ENCODE measurements at places on chromosomes 11 and 22.

- no peak for DNase-seq
Observed at GRCh38 chr11:99781074-99781473, 760.3 kb downstream of the CNTN5 start.

DNA sequence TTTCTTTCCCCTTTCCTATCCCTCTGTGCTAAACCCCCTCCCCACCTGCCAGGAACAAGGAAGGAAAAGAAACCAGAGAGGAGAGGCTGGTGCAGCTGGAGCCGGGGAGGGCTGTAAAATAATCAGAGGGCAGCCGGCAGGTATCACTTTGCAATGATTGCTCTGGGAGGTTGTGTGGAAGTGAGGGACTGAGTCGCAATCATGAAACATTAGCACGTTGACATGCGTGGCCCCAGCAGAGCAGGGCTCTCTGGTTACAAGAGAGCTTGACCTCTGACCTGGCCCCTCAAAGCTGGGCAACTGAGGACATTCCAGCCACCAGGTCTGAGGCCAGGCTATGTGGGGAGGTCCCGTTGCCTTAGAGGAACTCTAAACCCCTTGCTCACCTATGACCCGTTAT lies 170.8 kb upstream of the BDNF start:
- no peak for DNase-seq

GRCh38 chr11:112477581-112478317 lies 217.1 kb upstream of the PLET1 start:
- DNase-seq, result no peak

GRCh38 chr11:124825876-124826275 lies 25.7 kb upstream of the MSANTD2 start:
- DNase-seq, result no peak

GRCh38 chr11:69546735-69547370 lies 65.4 kb downstream of the LINC01488 start:
- peak; percentile 58 for DNase-seq

DNA sequence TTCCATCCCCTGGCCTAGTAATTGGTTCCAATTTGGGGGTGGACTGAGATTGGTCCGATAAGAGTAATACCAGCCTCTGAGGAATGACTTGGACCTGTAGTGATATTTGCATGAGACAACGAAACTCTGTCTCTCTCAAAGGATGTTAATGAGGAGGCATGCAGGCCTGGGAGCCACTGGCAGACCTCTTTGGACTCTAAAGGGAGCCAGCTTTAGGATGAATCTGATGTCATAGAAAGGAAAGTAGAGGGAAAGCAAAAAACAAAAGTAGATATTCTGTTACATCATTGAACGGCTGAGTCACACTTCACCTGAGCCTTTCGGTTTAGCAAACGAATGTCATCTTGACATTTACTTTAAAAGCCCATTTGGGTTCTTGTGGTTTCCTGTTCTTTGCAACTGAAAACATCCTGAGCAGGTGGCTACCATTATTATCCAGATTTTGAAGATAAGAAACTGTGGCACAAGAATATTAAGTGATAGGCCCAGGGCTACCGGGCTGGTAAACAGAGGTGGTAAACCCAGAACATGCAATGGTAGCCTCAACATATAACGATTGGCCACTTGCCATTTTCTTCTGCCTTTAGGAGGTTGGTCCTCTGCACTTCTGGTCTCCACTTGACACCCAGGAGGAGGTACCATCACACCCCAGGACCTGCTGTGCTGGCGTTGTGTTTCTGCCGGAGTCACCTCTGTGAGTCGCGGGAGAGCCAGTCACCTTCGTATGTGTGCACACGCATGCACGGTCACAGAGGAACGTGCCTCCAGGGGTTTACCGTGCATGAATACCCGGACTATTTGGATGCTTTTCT lies 42.7 kb downstream of the RTL6 start:
- no peak for DNase-seq

DNA sequence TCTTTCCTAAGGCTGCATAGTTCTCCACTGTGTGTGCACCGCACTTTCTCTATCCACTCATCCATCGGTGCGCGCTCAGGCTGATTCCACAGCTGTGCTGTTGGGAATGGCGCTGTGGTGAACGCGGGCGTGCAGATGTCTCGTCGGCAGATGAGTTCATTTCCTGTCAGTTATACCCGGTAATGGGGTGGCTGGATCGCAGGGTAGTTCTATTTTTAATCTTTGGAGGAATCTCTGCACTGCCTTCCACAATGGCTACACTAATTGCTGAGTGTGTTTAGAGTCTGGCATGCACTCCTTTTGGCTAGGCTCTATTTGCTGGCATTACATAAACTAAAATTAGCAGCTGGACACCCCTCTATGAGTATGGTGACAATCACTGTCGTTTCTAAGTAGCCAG lies 27.9 kb upstream of the KRTAP5-7 start:
- DNase-seq, result no peak

- DNase-seq, result no peak
Observed at GRCh38 chr11:110808248-110808647, 96.0 kb upstream of the ARHGAP20 start.

GRCh38 chr22:20305894-20306645 lies 13.8 kb downstream of the DGCR6L start:
- DNase-seq, result no peak

- peak; percentile 5 for DNase-seq
Observed at GRCh38 chr11:41201156-41201555, 258.3 kb downstream of the LRRC4C start.

DNA sequence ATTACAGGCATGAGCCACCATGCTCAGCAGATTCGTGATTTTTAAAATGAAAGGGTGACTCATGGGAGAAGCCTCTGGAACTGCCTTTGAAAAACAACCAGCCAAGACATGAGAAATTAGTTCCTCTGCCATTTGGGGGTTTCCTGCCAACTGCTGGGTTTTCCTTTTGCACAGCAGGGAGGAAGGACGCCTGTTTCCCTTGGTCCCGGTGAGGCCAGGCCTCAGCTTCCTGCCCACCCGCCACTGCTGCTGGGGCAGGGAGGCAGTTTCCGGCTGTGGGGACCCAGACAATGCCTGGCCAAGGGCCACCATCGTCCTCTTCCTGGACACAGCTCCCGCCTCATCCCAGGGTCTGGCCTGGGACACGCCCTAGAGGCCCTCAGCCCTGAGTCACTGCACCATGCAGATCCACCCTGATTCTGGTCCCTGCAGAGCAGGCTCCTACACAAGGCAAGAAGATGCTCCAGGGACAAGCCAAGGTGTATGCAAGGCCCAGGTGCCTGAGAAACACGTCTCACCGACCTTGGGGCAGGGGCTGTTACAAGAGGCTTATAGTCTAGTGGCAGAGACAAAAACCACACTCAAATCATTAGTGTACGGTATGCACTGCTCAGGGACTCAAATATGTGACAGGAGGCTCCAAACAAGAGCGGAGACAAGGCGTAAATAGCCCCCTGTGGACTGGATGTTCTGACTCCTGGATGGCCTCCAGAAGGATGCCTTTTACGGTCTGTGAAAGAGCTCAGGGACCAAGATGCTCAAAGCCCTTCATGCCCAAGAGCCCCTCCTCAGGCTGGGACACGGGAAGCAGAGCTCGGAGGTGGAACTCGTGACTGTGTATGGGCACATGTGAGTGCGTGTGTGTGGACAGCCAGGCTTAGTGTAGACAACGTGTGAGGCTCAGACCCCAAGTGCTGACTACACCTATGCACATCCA lies 10.0 kb downstream of the PPM1F start:
- no peak for DNase-seq

GRCh38 chr11:79066456-79067351 lies 374.1 kb downstream of the TENM4 start:
- no peak for DNase-seq

- DNase-seq, result no peak
Observed at GRCh38 chr22:31945443-31945855, 1.1 kb downstream of the YWHAH start.

DNA sequence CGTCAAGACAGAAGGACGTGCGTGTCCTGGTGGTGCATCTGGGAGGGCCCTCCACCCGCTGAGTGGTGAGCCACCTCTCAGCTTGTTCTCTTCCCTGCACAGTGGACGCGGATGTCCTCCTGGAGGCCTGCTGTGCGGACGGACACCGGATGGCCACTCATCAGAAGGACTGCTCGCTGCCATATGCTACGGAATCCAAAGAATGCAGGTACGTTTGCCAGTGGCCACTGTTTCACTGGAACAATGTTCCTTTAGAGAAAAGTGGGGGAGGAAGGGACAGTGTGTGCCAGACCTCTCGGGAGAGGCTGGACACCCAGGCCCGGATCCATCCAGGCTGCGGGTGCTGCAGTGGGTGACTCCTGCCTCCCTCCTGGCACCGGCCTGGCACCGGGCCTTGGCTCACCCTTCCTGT lies 15.9 kb downstream of the FBLN1 start:
- no peak for DNase-seq

GRCh38 chr22:19822301-19823117 lies 32.2 kb downstream of the GNB1L start:
- peak; percentile 12 for DNase-seq

- no peak for DNase-seq
Observed at GRCh38 chr11:12175694-12176241, 65.4 kb downstream of the MICAL2 start.

GRCh38 chr11:83681031-83681781 lies 395.0 kb upstream of the CCDC90B start:
- DNase-seq, result no peak

- peak; percentile 42 for DNase-seq
Observed at GRCh38 chr11:70270877-70271648, 573 bp downstream of the PPFIA1 start.

- no peak for DNase-seq
Observed at GRCh38 chr22:47600791-47601625, 838.6 kb downstream of the TBC1D22A start.

- no peak for DNase-seq
Observed at GRCh38 chr11:89516496-89516895, 25.3 kb upstream of the NOX4 start.

- no peak for DNase-seq
Observed at GRCh38 chr22:45891021-45891421, 85.9 kb downstream of the WNT7B start.

- DNase-seq, result no peak
Observed at GRCh38 chr11:46363455-46364005, 16.3 kb downstream of the DGKZ start.

GRCh38 chr11:12420040-12420439 lies 42.7 kb downstream of the PARVA start:
- DNase-seq, result no peak

GRCh38 chr11:31813391-31814175 lies 2.5 kb upstream of the PAX6 start:
- no peak for DNase-seq

- DNase-seq, result no peak
Observed at GRCh38 chr11:101718402-101718801, 134.6 kb upstream of the TRPC6 start.

DNA sequence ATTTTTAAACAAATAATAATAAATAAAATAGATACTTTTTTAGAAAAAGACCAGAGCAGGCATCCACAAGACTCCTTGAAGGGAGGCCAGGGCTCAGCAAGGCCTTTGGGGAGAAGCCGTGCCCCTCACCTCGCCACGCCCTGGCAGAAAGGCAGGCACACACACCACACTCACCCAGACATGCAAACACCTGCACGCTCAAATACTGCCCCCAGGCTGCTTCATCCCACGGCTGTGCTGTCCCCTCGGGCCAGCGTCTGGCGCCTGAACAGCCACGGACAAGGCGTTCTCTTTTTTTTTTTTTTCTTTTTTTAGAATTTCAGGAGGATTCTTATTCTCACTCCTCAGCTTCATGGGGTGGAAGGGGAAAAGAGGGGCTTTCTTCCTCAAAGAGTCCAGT lies 1.5 kb downstream of the FADS3 start:
- DNase-seq, result no peak

- DNase-seq, result no peak
Observed at GRCh38 chr11:63884196-63884932, 32.6 kb downstream of the RCOR2 start.

DNA sequence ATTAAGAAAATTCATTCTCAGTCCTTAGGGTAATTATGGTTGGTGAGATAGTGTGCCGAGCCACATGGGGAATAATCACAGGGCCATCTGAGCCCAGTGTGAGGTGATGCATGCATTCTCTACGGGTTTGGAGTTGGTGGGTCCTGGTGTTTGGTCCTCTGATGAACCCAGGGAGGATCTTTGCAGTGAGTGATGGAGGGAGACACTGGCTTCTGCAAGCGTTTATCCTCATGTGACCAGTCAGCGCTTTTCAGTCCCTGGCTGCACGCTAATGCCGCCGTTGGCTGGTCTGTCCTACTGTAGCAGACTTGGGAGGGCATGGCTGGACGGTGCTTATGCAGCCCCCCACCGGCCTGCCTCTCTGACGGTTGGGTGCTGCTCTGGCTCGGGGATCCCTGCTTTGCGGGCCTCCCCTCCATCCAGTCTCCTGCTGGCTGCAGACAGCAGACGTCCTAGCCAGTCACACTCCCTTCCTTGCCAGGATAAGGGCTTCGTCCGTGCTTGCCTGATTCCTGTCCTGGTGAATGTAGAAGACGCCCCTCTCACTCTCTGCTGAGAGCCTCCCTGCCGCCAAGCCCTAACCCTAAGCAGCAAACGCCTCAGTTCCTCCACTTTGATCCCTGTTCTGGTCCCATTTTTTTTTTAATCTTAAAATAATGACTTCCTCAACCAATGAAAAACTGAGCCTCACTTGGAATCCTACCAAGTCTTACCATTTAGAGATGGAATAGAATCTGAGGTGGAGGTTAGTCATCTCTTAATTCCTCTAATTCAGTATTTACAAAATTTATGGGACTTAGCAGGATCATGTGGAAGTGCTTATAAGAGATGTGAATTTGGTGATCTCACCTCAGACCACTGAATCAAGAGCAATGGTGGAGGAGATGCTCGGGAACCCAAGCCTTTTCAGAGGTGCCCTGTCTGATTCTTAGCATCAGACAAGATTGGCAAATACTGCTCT lies 143.7 kb upstream of the SORL1-AS1 start:
- no peak for DNase-seq

DNA sequence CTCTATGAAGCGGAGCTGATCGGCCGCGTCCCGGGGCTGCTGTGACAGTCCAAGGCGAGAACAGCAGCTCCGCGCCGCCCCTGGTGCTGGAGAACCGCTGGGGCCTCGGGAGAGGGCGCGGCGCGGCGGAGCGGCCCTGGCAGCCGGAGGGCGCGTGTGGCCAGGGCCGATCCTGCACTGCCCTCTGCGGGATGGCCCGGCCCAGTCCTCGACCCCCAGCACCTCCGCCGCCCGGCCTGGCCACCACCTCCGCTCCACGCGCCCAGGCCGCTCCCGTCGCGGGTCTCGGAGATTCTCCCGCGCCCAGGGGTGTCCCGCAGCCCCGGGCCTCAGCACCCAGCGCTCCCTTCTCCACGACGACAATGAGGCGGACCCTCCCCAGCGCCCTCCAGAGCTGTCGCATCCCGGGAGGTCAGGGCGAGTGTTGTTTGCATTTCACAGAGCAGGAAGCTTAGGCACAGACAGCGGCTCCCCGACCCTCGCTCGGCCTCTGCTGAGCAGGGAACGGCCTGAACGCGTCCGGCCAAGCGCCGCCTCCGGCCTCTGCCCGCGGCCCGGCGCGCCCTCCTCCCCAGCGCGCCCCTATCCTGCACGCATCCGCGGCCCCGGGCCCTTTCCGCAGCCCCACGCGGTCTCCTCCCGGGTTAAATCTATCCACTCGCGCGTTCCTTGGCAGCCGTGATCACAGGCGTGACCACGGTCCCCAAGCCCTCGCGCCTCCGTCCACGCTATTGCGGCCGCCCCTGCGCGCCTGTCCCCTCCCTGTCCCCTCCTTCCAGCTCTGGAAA lies 109.7 kb downstream of the WNT7B start:
- DNase-seq, result no peak
